ENCODE measurements at places on chromosomes 6 and 20.

DNA sequence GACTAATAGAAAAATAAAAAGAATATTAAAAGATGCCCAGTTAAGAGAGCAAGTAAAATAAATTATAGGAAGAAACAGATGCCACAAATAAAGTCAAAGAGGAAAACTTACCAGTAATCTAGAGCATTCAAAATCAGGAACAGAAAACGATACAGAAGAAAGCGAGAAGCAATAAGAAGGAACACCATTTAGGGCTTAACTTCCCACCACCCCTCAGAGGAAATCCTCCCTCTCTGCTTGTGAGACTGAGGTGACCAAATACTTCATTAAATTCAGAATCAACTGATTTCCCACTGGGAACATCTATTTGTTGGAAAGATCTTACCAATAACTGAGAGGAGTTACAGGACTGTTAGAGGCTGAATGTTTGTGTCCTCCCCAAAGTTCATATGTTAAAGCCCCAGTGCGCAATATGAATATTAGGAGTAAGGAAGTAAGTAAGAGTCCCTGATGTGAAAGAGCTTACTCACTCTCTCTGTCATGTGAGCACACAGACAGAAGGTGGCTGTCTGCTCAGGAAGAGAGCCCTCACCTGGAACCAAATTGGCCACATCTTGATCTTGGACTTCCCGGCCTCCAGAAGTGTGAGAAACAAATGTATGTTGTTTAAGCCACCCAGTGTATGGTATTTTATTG lies 19.5 kb downstream of the KATNA1 start:
- no peak for DNase-seq

DNA sequence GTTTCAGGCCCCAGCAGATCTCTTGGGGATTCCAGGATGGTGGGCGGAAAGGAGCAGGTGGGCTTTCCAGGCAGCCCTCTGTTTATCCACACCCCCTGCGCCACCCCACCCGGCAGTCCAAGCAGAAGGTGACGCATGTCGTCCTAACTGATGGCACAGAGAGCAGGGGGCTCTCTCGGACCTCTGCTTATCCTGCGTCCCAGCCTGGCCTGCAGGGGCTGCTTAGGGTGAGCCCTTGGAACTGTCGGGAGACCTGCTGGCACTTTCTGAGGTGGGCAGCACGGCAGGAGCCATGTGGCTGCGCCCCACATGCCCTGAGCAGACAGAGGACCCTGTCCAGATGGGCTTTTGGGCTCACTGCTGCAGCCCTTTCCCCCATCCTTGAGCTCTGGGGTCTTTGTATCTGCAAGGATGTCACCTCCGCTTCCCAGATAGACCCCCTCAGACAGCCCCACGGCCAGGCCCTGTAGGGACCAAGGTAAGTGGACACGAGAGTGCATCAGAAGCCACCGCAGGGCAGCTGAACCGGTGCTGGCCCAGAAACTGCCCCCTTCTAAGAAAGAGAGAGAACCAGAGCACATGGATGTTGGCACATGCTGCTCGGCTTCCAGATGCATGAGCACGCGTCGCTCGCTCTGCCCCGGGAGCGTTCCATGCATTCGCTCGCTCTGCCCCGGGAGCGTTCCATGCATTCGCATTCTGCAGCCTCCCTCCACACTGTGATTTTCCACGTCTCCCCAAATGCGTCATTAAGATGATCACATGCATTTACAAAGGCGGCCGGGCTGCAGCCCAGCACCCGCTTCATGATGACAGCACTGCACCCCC lies 246.7 kb downstream of the TAF4 start:
- no peak for DNase-seq

GRCh38 chr6:42375007-42375635 lies 76.6 kb downstream of the TRERF1 start:
- DNase-seq = no peak

- no peak for DNase-seq
Measured at GRCh38 chr20:13416531-13416930, 195.5 kb downstream of the ISM1 start.

DNA sequence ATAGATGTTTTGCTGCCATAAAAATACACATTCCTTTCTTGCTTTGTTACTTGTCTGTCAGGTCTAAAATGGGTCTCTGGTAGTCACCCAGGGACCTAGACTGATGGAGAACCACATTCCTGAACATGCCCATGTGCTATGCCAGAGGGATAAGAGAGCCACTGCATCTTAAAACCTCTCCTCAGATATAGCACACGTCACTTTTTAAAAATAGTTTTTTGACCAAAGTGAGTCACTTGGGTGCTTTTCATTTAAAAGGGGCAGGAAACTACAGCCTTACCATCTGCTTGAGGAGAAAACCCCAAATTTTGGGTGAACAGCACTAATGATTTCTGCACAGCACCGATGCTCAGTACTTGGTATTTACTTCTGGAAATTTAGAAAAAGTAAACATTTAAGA lies 197.8 kb downstream of the OGFRL1 start:
- DNase-seq = no peak

DNA sequence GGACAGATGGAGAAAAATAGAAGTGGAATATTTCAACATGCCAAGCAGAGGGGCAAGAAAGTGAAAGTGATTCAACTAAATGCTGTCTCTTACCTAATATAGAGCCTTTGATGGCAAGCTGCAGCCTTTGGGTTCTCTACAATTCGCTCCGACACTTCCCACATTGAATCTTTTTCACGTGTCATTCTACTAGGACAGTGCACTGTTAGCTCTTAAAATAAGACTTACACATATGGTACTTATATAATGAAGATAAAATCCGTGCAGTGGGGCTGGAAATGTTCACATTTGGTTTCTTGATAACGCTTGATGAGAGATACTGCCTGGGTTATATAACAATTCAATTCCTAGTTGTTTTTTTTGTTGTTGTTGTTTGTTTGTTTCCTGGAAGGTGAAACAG lies 502.4 kb downstream of the LMBRD1 start:
- DNase-seq = no peak

DNA sequence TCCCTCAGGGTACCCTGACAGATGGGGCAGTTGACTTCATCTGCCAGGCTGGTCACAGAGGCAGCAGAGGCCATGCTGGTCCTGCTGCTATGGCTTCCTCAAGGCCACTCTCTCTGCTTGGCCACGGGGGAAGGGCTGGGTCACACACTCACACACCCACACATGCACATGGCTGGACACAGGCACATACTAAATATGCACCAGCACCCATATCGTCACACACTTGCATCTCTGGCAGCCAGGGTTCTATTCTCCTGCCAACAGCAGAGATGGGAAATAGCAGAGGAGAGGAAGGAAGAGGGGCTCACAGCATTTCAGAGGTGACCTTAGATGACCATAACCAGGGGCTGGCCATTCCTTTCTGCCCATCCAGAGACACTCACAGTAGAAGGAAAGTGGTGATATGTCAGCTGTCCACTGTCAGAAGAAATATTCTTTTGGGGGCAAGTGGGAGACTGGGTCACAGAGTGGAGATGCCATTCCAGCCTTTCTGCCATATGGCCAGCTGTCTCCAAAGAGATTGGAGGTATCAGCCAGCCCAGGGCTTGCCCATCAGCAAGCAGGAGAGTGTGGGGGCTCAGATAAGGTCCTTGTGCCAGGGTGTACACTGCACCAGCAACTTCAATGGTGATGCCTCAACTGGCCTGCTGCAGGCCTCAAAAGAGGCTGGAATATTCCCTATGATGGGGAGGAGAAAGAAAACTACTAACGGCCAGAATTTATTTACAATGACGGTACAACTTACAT lies at the start of gene TRIM10:
Gene TRIM10 (minus strand): TSS at position 427 of the 747 bp plus-strand sequence. CDS start 353 bp downstream, at position 74.
- DNase-seq = no peak

DNA sequence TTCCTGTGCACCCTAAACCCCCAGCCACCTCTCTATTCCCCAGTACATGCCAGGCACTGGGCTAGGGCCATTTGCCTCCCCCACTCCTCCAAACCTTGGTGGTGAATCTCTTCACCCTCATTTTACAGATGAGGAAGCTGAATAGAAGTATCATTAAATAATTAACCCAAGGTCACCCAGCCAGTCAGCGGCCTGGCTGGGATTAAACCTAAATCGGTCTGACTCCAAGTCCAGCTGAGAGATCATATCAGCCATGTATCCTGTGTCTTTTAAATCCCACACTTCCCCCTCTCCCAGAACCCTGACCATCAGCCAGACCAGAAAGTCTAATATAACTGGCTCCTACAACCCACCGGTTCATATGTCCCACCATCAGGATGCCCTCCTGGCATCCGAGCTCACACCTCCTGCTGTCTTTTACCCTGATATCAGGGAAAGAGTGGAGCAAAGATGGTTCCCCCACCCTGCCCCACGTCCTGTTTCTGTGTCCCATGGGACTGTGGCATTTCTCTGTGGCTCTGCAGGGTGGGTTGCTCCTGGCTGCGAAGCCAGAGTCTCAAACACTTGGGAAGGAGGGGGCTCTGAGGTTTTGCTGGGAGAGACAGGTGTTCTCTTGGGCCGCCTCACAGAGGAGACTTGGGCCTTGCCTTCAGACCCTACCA lies 145.3 kb downstream of the VEGFA start:
- no peak for DNase-seq

GRCh38 chr20:37777012-37777950 lies 83.5 kb downstream of the CTNNBL1 start:
- DNase-seq = no peak

- no peak for DNase-seq
Measured at GRCh38 chr6:17938901-17939300, 48.5 kb downstream of the KIF13A start.

Data from activated T-helper 9 cell treated with anti-CD3 and anti-CD28 coated beads, Interleukin-2, amount 50 U/mL, for 16 hours (primary cell).